ENCODE measurements at places on chromosomes 6 and 20.

DNA sequence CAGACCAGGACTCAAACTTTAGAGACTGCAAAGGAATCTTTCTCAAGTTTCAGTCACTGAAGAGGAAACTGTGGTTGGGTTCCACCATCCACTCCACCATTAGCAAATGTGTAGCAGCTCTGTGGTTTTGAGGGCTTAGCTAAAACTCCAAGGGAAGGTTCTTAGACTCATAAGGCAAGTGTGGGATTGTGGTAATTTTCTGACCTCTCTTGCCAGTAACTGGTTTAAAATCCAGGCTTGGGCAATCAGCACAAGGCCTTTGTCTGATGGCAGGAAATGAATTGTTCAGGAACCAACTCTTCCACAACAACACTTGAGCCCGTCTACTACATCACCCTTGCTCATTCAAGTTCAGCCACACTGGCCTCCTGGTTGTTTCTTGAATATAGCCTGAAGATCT is 68.6 kb upstream of the FBXL4 start:
- no peak for DNase-seq

- no peak for DNase-seq
Measured at GRCh38 chr6:53151676-53152075, 3.0 kb upstream of the GCM1 start.

DNA sequence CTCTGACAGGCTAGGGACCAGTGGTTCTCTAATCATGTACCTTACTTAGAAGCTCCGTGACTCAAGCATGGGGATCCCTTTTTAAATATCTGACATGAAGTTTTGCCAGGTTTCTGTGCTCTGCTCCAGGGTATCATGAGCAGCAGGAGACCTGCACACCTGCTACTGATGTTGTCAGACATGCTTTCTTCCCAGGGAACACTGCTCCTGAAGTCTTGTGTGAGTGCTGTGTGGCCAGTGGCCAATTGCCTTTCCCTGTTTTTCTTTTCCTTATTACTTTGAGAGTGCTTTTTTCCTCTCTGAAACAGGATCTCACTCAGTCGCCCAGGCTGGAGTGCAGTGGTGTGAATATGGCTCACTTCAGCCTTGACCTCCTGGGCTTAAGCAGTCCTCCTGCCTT is 26.4 kb downstream of the SLX4IP start:
- DNase-seq = no peak

DNA sequence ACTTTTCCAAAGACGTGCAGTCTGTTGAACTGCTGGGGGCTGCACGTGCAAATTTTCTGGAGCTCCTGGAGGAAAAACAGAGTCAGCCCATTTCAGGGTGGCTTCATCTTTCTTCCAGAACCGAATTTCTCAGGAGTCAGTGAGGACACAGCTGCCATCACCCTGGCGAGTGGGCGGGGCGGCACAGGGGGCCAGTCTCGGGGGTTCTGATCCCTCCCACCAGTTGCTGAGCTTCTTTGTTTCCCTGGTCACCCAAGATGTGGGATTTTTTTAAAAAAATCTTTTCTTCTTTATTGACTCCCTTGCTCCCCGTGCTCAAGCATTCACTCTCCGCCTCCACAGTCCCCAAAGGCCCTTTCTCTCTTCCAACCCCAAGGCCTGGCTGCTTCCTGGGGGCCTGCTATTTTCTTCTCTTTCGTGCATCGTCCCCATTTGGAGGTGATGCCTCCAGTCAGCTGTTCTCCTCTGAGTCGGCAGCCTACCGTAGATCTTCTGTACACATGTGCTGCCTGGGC is 8.9 kb downstream of the C6orf118 start:
- no peak for DNase-seq

GRCh38 chr20:37755665-37756064 is 61.8 kb downstream of the CTNNBL1 start:
- DNase-seq = no peak

DNA sequence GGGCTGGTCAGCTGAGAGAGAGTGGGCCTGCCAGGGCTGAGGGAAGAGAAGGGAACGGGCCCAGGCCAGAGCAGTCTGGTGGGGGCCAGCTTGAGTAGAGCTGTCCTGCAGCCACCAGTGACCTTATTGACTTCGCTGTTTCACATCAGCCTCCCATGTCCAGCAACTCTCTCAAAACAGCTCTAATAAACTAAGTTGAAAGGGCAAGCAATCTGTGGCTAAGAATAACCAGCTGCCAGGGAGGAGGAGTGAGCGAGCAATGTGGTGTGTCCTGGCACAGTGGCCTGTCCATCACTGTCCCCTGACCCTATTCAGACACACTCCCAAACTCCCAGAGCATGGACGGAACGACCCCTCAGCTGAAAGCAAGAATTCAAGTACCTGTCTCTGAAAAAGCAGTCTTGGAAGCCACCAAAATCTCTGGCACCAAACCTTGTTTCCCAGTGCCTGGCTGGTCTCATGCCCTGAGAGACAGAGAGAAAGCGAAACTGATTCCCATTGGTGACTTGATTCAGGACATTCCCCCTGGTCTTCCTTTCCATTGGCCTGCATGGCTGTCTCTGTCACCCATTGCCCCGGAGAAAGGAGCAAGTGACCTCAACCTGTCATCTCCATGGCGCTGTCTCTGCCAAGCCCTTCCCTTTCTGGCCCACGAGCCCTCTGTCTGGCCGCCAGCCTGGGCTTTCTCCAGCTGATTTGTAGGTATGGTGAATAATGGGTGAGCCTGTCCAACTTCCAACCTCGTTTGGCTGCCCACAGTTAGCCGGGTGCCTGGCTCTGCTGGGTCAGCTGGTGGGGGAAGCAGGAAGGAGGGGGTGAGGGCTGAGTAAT is at the start of gene DDO:
Gene DDO (minus strand): TSS at position 490 of the 831 bp plus-strand sequence. CDS start 2,113 bp downstream, outside the sequence.
- no peak for DNase-seq

GRCh38 chr20:48052475-48052835 is 267.2 kb upstream of the SULF2 start:
- DNase-seq = no peak

DNA sequence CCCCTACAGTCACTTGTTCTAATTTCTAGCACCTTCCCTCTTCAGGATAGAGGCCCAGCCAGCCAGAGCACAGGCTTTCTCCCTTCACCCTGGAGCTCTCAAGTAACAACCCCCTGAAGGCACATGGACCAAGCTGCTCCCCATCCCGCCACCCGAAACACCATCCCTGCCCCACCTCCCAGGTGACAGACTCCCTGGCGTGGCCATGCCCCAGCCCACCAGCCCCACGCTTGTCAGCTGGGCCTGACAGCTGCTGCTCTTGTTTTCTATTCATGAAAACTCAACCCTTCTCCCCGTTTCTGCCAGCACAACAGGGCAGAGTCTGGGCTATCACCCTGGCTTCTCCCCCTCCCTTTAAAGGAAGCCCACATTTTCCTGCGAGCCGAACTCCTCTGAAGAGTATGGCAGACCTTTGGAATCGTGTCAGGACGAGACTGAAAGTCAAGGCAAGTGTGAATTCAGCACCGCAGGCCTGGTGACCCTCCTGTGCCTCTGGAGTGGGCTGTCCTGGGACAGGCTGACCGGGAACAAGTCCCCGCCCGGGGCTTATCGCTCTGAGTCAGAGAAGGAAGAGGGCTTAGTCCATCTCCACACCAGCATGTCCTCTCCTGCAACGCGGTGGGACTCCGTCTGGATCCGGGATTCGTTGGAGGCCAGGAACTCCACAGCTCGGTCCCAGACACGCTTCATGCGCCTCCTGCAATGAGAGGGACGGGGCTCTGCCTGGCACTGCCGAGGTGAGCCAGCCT is 16.7 kb downstream of the LEMD2 start:
- no peak for DNase-seq

DNA sequence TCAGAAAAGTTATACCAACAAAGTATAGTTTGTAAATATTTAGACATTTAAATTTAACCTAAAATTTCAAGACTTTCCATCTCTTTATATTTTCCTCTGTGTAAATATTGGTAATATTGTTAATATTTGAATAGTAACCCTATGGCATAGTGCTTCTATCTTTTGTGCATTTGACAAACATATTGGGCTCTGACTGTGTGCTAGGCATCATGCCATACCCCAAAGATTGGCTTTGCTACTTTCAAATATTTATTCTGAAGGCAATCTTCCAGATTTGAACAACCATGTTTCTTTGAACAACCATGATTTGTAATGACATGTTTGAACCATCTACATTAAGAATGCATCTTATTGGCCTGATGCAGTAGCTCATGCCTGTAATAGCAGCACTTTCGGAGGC is 15.5 kb upstream of the PRDM1 start:
- no peak for DNase-seq

DNA sequence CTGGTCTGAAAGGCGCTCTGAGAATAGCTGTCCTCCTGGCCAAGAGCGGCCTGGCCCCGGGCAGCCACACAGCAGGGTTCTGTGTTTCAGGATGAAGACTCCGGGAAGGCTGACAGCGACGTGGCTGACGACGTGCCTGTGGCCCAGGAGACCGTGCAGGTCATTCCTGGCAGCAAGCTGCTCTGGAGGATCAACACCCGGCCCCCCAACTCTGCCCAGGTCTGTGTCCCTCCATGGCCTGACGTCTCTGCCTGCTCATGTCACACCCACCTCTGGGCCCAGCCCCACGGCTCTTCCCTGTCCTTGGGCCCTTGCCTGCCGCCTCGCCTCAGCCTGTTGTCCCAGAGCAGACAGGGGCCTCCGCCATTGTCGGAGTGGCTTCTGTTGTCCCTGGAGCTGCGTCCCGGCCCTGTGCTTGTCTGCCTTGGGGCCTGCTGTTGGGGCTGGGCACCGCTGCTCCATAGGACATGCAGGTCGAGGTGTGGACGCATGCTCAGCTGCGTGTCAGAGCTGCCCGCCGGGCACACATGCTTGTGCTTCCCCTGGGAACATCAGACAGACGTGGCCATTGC is 16.2 kb upstream of the ADRM1 start:
- DNase-seq = no peak

DNA sequence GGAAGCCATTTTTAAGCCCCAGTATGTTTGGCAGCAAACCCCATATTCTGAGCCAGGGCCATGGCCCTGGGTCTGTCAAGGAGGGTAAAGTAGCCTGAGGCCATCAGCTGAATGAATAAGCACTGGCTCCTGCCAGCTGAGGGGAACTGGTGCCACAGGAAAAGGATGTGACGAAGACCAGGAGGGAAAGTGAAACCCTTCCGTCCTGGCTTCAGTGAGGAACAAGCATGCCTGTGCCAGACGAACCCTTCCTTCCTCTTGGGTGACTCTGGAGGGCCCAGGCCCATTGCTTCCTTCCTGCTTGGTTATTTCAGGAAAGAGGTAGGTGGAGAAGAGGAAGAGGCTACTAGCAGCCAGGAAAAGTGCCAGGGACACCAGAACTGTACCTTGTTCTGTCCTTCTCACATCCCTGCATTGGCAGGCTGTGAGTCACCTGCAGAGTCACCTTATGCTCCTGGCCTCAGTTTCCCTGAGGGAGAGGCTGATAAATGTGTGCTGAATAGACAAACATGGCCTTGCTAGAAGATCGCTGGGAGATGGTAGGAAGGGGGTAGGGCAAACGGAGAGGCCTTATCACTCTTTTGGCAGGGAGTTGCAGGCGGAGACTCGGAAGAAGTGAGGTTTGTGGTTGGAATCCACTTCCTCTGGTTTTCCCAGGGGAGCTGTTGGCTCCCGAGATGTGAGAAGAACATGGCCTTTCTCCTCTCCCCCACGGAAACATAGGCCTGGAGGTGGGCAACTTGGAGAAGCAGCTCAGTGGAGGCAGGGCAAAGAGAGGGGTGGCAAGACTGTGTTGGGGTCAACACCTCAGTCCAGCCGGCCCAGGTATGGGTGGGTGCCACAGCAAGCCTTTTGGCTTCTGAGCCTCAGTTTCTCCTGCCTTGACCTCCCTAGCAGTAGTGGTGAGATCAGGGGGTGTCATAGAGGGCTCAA is 37.4 kb downstream of the COX4I2 start:
- DNase-seq = peak; percentile 45

DNA sequence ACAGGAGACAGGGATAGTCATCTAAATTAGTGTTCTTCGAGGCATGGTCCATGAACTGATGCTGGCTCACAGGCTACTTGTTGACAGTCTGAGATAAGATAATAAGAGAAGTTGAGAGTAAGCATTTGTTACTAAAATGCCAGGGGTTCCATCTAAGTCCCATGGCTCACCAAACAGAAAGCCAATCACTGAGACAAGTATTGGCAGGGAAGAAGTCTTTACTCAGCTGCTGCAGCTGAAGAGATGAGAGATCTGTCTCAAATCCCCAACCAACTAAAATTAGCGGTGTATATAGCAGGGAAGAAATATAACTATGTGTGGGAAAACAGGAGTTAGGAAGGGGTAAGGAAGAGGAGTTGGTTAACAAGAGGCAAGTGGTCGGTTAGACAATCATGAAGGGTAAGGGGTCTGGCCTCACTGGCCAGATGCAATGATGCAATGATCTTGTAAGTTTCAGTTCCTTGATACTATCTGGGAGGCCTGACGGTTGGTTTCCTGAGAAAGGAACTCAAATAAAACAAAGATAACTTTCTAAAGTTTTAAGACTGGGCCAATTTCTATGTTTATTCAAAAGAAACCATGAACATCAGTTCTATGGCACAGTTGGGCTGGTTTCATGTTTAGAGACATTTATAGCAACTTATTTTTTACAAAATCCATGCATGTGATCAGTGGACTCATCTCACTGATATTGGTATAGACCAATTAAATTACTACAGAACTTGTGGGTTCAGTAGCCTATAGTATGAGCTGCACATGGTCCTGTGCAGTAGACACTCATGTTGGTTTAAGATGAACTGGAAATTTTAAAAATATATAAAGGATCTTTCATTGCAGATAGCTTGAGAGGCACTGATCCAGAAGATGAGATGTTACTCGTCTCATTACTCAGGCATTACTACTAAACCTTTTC is 9.9 kb upstream of the HEBP2 start:
- no peak for DNase-seq

DNA sequence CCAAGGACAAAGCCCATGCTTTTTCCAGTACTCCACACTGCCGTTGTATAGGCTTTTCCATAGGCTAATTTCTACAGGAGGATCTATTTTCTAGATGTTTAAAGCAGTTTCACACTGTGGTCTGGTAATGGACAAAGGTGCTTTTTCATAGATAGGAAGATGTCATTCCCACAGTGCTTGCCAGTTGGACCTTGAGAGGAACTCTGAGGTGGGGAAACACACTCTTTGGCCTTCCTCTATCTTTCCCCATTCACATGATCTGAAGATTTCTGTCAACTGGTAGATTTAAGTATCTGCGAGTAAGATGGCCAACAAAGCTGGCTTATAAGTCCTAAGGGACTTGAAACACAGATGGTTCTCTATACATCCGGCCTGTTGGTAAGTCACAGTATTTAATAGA is 477.3 kb downstream of the UTRN start:
- DNase-seq = no peak

DNA sequence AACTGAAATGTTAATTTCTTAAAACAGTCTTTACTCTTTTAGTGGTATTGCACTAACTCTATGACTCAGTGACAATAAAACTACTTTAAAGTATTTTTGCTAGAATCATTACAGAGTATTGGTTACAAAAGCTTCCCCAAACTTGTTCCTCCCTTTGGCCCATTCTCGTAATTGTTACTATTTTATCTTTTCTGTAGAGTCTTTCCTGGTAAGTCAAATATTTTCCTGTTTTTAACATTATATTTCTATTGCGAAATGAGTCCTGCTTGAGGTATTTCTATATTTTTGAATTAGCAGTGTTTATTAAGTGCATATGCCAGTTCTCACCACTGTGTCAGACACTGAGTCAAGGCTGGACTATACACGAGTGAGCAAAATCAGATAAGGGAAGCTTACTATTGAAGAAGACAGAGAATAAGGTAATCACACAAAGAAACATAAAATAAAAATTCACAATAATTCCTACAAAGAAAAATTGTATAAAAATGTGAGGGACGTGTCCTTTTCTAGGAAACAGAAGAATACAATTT is 970.5 kb downstream of the EYS start:
- DNase-seq = no peak

- DNase-seq = no peak
Measured at GRCh38 chr6:92110403-92110802, 1309.0 kb downstream of the EPHA7 start.

- no peak for DNase-seq
Measured at GRCh38 chr6:24415753-24416152, 13.0 kb downstream of the MRS2 start.
